ENCODE measurements at places on chromosomes 6 and 20.

GRCh38 chr6:130018744-130019325, 454 bp downstream of the L3MBTL3 start:
- DNase-seq: no peak

DNA sequence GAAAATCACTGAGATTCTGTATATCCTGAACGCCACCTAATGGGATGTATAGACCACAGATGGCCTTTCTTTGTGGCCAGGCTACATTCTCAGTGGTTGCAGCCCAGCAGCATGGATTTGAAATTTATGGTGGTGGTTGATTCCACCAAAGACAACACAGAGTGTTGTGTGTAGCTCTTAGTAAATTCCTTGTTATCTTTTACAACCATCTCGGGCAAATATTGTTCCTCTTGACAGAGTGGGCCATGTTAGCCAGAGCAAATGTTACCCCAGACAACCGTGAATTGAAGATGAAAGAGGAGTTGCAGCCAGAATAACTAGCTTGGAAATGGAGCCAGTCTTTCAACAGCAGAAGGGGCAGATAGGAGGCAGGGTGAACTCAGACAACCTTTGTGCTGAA, 39.5 kb downstream of the SLC24A3 start:
- no peak for DNase-seq

DNA sequence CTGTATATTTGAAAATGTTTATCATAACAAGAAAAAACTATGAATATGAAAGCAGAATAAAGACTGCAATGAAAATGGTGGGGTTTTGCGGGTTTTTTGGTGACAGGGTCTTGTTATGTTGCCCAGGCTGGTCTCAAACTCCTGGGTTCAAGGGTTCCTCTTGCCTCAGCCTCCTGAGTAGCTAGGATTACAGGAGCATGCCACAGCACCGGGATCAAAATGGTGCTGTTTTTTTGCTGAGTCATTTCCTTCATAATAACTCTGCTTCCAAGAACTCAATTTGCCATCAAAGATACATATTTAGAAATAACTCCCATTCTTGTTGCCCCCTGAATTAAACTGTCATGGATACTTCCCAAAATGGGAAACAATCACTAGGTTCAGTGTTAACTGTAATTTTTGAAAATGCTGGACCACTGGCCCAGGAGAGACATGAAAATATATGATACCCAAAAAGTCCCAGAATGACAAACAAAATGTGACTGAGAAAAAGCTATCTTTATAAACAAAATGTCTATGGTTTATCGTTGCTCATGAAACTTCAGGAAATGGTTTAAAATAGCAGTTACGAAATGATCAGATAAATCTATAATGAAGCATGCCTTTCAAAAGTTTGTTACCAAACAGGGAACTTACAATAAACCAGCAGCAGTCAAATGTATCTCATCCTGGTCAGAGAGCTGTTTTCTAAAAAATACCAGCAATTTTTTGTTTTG, 32.2 kb downstream of the ILRUN start:
- DNase-seq: no peak

- no peak for DNase-seq
Observed at GRCh38 chr20:33333616-33334015, 50.6 kb downstream of the BPIFB1 start.

GRCh38 chr20:32155017-32155981, 45.8 kb downstream of the TM9SF4 start:
- DNase-seq: peak; percentile 82

Data from NCI-H1105 (cell line).